NCI-H524 (cell line): ENCODE measurements at places on chromosomes 4 and X.

DNA sequence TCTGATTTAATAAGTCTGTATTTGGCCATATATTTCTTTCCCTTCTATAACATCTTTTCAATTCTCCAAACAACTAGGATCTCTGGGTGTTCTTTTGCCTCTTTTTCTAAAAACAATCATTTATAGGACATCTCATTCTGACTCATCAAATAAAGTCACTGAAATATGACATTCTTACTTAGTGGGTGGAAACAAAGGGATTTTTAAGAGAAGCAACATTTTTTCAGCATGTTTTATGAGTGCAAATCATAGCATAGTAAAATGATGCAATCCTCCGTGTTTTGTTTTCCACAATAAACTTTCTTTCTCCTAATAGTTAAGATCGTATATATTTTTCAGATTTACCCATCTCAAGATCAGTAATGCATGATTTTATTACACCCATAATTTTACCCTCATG, 179.8 kb downstream of the SPCS3 start:
- DNase-seq: no peak

DNA sequence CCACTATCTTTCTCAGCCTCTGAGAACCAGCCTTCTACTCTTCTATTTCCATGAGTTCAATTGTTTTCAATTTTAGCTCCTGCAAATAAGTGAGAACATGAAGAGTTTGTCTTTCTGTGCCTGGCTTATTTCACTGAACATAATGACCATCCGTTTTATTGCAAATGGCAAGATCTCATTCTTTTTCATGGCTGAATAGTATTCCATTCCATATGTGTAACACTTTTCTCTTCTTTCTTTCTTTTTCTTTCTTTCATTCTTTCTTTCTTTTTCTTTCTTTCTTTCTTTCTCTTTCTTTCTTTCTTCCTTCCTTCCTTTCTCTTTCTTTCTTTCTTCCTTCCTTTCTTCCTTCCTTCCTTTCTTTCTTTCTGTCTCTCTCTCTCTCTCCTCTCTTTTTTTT, 228.7 kb downstream of the SHOX start:
- DNase-seq: no peak

DNA sequence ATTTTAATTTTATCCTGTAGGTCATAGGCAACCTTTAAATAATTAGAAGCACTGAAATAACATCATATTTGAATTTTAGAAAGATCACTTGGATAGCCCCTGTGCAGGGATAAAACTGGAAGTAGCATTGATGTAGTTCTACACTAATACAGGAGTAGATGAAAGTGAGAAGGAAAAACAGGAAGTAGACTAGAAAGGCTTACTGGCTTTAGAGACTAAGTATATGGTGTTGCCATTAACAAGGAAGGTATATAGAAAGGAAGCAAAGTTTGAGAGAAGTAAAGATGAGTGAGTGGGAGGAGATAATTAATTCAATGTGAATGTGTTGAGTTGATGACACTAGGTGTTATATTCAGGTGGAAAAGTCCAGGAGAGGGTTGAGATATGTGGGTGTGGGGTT, 73.1 kb upstream of the EPGN start:
- DNase-seq: no peak

DNA sequence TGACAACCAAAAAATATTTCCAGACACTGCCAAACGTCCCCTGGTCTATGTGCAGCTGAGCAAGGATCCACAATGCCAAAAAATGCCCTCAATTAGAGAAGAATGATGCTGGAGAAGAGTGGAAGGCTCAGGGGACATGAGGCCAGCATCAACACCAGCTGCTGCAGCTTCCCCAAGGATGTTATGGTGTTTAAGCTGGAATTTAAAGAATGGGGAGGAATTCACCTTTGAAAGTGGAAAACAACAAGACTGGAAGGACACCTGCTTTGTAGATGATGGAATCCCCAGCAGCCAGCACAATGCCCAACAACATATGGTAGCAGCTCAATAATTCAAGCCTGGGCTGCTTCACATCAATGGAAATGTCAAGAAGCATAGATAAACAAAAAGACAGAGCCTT, 20.3 kb upstream of the SMPX start:
- DNase-seq: no peak

DNA sequence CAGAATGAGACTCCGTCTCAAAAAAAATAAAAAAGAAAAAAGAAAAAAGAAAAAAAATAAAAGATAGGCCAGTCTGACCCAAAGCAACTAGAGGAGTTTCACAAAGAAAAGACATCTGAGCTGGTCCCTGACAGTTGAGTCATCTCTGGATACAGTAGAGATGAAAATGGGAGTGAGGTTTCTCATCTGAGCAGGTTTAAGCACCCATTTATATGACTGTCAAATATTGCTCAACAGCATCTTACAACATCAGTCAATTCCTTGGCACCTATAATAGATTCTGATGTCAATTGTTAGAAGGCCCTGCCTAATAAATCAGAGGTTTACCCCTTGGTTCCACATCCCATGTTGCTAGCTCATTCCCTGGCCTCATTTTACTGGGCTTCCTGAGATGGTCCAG, 490.5 kb downstream of the MAGEE1 start:
- DNase-seq: no peak

DNA sequence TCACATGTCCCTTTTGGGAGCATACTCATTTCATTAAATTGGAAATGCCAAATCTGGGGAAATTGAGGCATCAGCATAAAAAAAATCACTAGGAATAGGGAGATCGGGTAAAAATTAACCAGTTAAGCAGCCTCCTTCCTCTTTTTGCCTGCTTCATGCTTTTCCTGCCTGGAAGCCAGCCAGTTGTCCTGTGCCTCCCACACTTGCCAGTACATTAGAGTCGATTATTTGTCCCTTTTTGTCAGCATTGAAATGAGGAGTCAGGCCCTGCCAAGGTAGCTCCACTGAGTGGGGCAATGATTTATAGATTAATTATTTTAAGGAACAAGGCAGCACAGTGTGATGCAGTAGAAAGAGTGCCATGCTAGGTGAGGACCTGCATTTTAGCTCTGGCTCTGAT, 55.3 kb downstream of the SH2D1A start:
- DNase-seq: no peak

- DNase-seq: no peak
These were observed 35.1 kb downstream of the BCOR start for GRCh38 chrX:40062525-40063155.

DNA sequence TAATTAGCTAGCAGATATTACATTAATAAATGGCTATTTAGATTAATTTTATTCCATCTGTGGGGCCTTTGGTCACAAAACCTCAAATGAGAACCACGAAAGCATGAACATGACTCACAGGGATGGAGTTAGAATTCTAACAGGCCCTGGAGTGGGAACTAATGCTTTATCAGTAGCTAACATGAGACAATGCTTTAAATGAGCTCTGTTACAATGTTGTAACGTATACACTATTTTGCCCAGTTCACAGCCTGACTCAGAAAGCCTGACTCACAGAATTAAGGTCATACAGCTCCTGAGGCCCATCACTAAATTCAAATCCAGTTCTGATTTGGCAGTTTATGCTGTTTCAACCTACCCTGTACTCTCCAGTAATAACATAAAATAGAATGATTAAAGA, 23.2 kb downstream of the VEGFC start:
- DNase-seq: no peak

DNA sequence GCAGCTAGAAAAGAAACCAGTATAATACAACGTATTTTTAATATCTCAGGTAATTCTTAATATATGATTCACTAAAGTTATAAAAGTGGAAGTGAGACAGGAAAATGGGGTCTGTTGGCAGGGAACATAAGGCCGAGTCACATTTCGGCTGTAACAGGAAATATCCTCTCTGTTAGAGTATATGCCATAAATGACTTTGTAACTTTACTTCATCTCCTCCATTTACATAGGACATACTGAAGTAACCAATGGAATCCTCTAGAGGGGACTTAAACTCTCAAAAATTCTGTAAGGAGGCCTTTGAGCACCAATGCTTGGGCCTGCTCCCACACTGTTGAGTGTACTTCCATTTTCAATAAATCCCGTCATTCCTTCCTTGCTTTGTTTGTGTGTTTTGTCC, 71.3 kb downstream of the ANKRD17 start:
- no peak for DNase-seq

DNA sequence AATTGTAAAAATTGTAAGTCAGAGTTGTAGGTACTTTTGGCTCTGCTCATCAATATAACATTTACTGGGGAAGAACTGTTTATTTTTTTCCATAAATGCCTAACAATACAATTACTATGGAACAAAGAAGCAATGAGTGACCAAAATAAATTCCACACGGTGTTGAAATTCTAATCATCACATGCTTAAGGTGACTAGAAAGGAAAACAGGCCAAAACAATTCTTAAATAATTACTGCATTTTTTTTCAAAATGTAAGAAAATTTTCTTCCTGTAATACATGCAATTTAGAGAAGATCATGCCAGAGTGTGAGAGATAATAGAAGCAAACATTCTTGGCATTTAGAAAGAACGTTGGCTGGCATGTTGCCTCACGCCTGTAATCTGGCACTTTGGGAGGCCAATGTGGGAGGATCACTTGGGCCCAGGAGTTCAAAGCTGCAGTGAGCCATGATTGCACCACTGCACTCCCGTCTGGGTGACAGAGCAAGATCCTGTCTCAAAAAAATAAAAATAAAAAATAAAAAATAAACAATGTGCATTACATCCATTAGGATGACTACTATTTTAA, 22.5 kb downstream of the C4orf46 start:
- DNase-seq: no peak

DNA sequence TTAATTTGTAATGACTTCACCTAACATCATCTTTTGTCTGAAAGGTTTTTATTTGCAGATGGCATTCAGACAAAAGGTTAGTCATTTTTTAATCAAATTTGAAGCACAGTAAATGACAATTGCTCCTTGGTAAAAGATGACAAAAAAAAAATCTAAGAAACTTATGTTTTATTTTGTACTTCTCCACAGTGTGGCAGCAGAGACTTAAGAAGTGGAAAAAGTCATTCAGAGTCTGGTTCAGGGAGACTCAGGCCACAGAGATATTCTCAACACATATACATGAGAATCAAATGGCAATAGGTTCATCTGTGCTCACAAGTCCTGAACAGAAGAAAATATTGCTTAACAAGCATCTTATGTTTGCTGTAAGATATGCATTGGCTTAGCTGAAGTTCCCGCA, 436.2 kb downstream of the KCNIP4 start:
- DNase-seq: peak; percentile 82

GRCh38 chrX:133325422-133325821, 89.9 kb downstream of the GPC4 start:
- no peak for DNase-seq

DNA sequence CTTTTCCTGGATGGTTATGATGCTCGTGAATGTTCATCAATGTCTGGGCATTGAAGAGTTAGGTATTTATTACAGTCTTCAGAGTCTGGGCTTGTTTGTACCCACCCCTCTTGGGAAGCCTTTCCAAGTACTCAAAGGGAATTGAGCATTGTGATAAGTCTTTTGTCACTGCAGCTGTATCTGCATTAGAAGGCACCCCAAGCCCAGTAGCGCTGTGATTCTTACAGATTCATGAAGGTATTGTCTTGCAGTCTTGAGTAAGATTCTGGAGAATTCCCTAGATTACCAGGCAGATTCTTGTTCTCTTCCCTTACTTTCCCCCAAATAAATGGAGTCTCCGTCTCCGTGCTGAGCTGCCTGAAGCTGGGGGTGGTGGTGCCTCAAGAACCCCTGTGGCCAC, 173.4 kb upstream of the HUWE1 start:
- DNase-seq: no peak

DNA sequence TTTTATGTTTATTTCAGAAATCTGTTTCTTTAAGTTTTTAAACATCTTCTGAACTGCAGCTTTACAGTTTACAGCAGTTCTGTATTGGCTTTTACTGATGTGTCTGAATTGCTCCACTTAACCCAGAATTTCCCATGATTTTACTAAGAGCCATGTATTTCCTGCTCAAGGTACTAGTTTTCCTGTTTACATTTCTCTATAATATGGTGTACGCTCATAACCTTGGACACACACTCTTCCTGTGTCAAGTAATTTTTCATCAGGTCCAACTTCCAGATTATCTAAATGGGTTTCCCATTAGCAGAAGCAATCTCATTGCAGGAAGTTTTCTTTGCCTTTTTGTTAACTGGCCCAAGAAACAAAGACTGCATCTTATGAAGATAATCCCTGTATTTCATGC, 12.3 kb downstream of the ELF2 start:
- no peak for DNase-seq

DNA sequence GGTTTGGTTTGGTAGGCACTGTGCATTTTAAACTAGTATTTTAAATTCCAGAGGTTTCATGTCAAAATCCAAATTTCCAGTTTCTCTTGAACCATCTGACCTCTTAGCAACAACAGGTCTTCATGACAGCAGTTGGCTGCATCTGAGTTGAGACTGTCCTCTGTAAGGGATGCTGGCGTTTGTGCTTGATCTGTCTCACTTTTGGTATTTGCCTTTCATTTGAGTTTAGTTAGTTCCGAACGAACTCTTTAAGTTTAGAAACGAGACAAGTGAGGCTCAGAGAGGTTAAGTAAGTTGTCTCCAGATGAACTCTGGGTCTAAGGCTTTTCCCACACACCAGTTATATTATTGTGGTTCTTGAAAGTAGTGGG, 29.1 kb downstream of the SPARCL1 start:
- DNase-seq: no peak

GRCh38 chr4:99208719-99209075, 10.3 kb downstream of the ADH6 start:
- DNase-seq: no peak

GRCh38 chr4:177119691-177120090, 190.0 kb upstream of the NEIL3 start:
- DNase-seq: no peak

DNA sequence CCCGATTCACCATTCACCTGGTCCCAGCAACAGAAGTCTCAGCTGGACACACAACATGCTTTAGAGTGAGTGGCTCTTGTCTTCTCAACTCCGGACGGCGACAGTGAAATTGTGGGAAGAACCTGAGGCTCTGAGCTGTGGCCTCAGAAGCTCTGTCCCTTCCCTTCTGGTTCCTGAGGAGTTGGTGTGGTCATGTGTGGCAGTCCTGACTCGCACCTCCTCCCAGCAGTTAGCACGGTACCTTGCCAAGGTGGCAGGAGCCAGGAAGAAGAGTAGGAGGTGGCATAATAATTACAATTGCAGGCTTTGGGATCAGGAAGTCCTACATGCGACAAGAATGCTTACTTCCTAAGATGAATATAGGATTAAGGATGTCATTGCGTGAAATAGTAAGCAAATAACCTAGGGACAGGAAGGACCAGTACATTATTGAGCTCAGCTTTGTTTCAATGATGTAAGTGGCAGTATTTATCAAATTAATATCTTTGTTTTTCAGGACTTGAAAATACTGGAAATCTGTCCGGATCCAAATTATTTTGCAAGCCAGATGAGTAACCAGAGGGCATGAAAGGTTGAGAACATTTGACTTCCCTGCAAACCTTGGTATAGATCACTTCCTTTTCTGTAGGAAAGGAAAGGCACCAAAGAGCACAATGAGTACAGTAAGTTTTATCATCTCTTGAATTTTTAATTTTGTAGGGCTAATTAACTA, 21.1 kb downstream of the RNF4 start:
- DNase-seq: no peak

DNA sequence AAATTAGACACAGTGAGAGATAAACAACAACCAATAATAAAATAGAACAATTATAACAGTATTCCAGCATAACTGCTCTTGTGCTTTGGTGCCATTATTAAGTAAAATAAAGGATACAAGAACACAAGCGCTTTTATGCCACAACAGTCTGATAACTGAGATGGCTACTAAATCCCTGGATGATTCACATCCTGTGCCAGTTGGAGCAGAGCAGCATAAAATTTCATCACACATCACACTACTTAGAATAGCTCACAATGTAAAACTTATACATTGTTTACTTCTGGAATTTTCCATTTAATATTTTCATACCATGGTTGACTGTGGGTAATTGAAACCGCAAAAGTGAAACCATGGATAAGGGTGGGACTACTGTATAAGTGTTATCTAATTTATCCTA, 399.9 kb upstream of the CNKSR2 start:
- no peak for DNase-seq
